Mesenchymal stem cell (in vitro differentiated cells and primary cell): ENCODE measurements at places on chromosomes 1 and 21.
A peak's percentile ranks its signal among the peaks of the same experiment; 100 is the strongest.

- peak; percentile 87 for DNase-seq
- no peak overlapping the region for H3K27ac ChIP-seq
- no peak overlapping the region for H3K4me3 ChIP-seq
- peaks cover 22% of the 10 kb centered on the region for H3K36me3 ChIP-seq
- H3K4me1 ChIP-seq = peaks cover 14% of the 10 kb centered on the region
These were observed 42.0 kb upstream of the LDLRAP1 start for GRCh38 chr1:25501235-25502058.

DNA sequence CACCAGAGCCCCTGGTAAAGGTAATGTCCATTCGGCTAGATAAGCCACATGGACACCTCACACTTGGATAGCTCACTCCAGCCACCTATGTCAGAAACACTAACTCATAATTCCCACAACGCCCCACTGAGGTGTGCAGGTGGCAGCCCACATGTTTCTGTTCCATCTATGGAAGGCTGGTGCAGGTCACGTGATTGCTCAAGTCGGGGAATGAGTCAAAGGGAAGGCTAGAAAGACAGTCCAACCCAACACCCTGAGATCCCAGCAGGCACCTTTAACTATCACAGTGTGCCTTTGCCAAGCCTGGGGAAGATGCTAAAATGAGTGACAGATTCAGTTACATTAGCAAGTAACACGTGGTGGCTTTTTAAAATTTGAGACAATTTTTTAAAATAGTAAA is 45.3 kb upstream of the KCNE1 start:
- no peaks in the 10 kb centered on the region for H3K27me3 ChIP-seq
- no peak overlapping the region for H3K27ac ChIP-seq
- no peak overlapping the region for H3K4me3 ChIP-seq
- H3K36me3 ChIP-seq = no peaks in the 10 kb centered on the region

DNA sequence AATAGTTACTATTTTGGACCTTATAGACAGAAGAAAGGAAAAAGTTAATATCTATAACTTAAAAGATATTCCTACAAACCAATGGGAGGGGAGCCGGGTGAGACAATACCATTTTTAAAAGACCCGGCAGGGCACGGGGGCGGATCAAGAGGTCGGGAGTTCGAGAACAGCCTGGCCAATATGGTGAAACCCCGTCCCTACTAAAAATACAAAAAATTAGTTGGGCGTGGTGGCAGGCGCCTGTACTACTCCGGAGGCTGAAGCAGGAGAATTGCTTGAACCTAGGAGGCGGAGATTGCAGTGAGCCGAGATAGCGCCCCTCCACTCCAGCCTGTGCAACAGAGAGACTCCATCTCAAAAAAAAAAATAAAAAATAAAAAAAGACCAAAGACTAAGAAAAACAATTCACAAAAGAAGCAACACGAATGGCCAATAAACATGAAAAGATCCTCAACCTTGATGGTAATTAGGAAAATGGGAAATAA is 1.2 kb upstream of the PSMB2 start:
- peaks cover 21% of the 10 kb centered on the region for H3K27me3 ChIP-seq
- no peaks in the 10 kb centered on the region for H3K4me1 ChIP-seq
- no peak for DNase-seq
- H3K36me3 ChIP-seq = no peaks in the 10 kb centered on the region
- no peak overlapping the region for H3K4me3 ChIP-seq

DNA sequence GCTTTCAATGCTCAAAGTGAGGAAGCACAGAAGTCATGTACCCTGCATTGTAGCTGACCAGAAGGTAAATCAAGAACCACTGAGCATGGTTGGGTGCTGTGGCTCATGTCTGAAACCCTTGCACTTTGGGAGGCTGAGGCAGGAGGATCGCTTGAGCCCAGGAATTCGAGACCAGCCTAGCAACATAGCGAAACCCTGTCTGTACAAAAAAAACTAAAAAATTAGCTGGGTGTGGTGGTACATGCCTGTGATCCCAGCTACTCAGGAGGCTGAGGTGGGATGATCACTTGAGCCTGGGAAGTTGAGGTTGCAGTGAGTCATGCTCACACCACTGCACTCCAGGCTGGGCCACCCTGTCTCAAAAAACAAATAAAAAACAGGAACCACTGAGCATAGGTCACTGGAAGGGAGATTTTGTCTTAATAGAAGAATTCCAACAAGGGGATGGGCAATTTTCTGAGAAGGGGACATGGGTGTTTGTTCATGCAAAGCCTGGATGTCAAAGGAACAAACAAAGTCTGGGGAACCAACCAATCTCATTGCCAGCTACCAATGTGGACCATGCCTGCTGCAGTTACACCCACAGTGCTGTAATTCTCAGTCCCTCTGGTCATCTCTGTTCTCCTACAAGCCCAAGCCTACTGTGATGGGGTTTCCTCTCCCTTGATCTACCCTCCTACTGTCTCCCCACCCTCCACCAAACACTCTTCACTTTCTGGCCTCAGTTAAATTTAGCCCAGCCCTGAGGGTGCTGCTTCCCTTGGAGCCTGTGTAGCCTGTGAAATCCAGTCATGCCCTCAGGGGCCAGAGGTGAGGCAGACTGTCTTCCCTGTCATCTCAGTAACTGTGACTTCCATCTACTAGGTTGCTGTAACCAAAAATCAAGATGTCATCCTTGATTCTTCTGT is 47.9 kb downstream of the ELF3 start:
- no peak overlapping the region for H3K27ac ChIP-seq
- peaks cover 16% of the 10 kb centered on the region for H3K4me1 ChIP-seq
- H3K27me3 ChIP-seq = no peaks in the 10 kb centered on the region

- H3K27ac ChIP-seq = no peak overlapping the region
- DNase-seq = peak; percentile 98
- H3K4me1 ChIP-seq = peaks cover 10% of the 10 kb centered on the region
- H3K27me3 ChIP-seq = no peaks in the 10 kb centered on the region
- peak overlapping the region; percentile 12 for H3K4me3 ChIP-seq
These were observed 36.7 kb upstream of the THEM4 start for GRCh38 chr1:151945725-151946722.

DNA sequence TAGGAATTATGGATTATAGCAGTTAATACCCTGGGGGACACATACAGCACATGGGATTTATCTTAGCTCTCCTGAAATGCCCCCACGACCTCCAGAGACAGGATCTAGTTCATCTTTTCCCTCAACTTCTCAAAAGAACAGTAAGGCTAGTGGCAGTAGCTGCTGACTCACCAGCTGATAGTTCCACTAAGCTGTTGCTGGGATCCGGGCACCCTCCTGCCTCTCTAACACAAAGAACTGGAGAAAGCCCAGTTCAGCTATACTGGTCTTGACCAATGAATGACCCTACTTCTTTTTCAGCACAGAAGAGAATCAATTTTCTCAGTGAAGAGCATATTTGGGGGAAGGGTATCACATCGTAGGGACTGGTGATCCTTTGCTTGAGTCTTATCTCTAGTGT is 84.1 kb downstream of the PGBD5 start:
- H3K27me3 ChIP-seq = peaks cover 6% of the 10 kb centered on the region
- no peaks in the 10 kb centered on the region for H3K4me1 ChIP-seq
- H3K4me3 ChIP-seq = no peak overlapping the region
- no peak overlapping the region for H3K27ac ChIP-seq
- DNase-seq = no peak
- H3K36me3 ChIP-seq = no peaks in the 10 kb centered on the region

GRCh38 chr1:78303620-78304019 is 187.2 kb upstream of the PTGFR start:
- no peak overlapping the region for H3K27ac ChIP-seq
- H3K4me3 ChIP-seq = peak overlapping the region; percentile 29
- peak; percentile 66 for DNase-seq
- no peaks in the 10 kb centered on the region for H3K36me3 ChIP-seq
- H3K4me1 ChIP-seq = no peaks in the 10 kb centered on the region
- H3K27me3 ChIP-seq = no peaks in the 10 kb centered on the region

GRCh38 chr1:188958461-188959115 is 1519.1 kb downstream of the BRINP3 start:
- H3K27me3 ChIP-seq = no peaks in the 10 kb centered on the region
- no peak overlapping the region for H3K4me3 ChIP-seq
- H3K36me3 ChIP-seq = no peaks in the 10 kb centered on the region
- peak; percentile 47 for DNase-seq

DNA sequence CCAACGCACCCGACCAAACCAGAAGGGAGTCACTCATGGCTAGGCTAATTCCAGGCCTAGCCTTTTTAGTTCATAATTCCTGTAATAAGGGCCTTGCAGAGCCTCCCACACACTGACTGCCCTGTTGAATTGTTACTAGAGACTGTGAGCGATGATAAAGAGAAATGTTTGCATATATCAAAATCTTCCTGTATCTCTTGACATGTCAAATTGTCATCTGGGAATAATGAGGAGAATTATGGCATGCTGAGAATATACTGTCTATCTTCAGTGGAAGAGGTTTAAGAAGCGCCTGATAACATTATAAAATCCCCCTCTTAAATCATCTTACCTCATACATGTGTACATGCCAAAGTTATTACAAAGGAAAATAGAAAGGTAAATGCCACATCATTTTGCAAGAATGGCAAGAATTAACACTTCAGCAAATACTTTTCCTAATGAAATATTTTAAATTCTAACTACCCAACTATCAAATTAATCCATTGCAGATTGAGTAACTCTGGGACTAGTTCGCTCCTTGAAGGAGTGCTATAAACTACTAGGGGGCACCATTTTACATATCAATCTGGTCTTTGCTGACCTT is 144.1 kb downstream of the CENPF start:
- no peaks in the 10 kb centered on the region for H3K36me3 ChIP-seq
- H3K27ac ChIP-seq = peak overlapping the region; percentile 23
- H3K4me1 ChIP-seq = no peaks in the 10 kb centered on the region
- no peaks in the 10 kb centered on the region for H3K27me3 ChIP-seq
- no peak overlapping the region for H3K4me3 ChIP-seq

DNA sequence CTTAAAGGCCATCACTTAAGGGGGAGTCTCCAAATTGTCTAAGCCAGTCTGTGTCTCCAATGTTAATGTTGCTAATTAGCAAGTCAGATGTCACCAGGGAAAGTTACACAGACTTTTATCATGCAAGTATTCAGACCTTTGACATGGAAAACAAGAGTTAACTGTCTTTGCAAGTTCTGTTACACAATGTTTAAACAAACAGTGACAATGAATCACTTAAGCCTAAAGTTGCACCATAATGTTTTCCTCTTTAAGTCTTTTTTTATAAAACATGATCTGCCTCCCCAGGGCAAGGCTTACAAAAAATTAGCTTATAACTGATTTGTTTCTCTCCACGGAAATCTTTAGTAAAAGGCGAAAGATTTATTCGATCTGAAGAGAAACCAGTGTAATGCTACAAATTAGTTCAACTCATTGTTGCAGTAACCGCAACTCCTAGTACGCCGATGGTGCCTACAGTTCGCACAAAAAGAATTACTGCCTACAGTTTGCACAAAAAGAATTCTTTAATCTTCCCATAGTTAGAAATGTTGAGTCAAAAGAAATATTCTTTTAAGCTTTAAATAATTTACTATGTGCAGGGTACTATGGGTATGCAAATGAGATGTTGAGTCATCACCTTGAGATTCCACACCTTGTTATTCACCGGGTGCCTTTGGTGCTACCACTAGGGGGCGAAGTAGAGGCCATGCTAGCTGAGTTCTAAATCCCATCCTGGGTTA is 45.3 kb downstream of the HHAT start:
- no peaks in the 10 kb centered on the region for H3K27me3 ChIP-seq
- H3K36me3 ChIP-seq = no peaks in the 10 kb centered on the region
- H3K4me3 ChIP-seq = peak overlapping the region; percentile 28
- H3K4me1 ChIP-seq = peaks cover 10% of the 10 kb centered on the region
- DNase-seq = peak; percentile 99
- peak overlapping the region; percentile 72 for H3K27ac ChIP-seq

DNA sequence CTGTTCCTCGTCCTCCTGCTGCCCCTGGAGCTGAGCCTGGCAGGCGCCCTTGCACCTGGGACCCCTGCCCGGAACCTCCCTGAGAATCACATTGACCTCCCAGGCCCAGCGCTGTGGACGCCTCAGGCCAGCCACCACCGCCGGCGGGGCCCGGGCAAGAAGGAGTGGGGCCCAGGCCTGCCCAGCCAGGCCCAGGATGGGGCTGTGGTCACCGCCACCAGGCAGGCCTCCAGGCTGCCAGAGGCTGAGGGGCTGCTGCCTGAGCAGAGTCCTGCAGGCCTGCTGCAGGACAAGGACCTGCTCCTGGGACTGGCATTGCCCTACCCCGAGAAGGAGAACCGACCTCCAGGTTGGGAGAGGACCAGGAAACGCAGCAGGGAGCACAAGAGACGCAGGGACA is 14.8 kb downstream of the DRAXIN start:
- H3K4me1 ChIP-seq = no peaks in the 10 kb centered on the region
- no peaks in the 10 kb centered on the region for H3K36me3 ChIP-seq
- DNase-seq = no peak
- H3K4me3 ChIP-seq = no peak overlapping the region
- peaks cover 87% of the 10 kb centered on the region for H3K27me3 ChIP-seq

- peaks cover 18% of the 10 kb centered on the region for H3K36me3 ChIP-seq
- peak overlapping the region; percentile 22 for H3K27ac ChIP-seq
- no peak overlapping the region for H3K4me3 ChIP-seq
These were observed 2.7 kb downstream of the SCCPDH start for GRCh38 chr1:246726881-246727280.

- H3K4me1 ChIP-seq = peaks cover 64% of the 10 kb centered on the region
- H3K4me3 ChIP-seq = no peak overlapping the region
- no peak overlapping the region for H3K27ac ChIP-seq
- H3K27me3 ChIP-seq = peaks cover 40% of the 10 kb centered on the region
- H3K36me3 ChIP-seq = no peaks in the 10 kb centered on the region
- no peak for DNase-seq
These were observed 56.3 kb downstream of the WNT9A start for GRCh38 chr1:227891223-227891954.

GRCh38 chr1:84143796-84144565 is at the start of gene PRKACB:
Gene PRKACB (plus strand): TSS chr1:84144271. CDS start chr1:84144362, 91 bp downstream.
- H3K4me3 ChIP-seq = no peak within 1 kb of the TSS
- DNase-seq = peak; percentile 61
- peaks cover 2% of the 10 kb centered on the region for H3K4me1 ChIP-seq
- H3K27me3 ChIP-seq = no peaks in the 10 kb centered on the region
- H3K27ac ChIP-seq = peak within 1 kb of the TSS; percentile 64
- no peaks in the 10 kb centered on the region for H3K36me3 ChIP-seq

DNA sequence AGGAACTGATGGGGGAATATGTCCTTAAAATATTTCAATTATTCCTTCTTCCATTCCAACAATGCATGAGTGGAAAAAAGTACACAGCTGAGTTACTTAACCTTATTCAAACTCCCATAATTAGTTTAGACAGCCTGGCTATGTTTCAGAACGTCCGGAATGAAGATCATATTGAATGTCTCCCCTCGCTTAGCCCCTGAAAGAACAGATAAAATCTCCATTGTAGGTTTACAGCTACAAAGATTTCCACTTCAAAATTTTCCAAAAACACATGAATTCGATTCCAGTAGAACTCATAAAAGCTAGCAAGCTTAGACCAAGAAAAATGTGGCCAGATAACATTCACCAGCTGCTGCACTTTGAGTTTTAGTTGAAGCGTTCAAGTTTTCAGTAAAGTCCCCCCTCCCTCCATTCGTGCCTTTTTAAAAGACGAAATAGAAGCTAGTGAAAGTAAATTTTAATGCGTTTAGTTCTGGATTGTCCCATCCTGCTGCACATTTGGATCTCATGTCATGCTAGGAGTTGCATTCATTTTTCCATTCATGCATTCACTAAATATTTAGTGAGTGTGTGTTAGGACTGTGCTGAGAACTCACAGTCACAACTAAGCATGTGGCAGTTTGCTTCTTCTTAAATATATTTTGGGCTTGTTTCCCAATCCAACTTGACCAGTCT is 29.4 kb upstream of the SSX2IP start:
- no peaks in the 10 kb centered on the region for H3K27me3 ChIP-seq
- no peak for DNase-seq
- H3K4me1 ChIP-seq = peaks cover 1% of the 10 kb centered on the region
